ENCODE measurements at places on chromosomes 3 and 15.

- no peak for DNase-seq
Measured at GRCh38 chr3:37700466-37701248, 161.0 kb upstream of the CTDSPL start.

DNA sequence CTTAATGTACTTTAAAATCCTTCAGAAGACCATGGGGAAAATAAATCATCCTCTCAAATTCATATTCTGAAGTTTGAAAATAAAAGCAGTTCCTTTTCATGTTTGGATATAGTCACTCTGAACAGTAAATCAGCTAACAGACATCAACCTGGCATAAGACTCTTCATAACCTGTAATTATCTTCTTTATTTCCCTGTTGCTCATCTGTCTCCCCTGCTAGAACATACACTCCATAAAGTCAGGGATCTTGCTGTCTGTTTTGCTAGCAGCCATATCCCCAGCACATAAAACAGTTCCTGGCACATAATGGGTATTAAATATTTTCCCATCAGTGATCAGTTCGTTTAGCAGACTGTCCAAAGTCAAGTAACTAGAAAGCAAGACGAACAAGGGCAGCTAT is 11.2 kb downstream of the VGLL4 start:
- no peak for DNase-seq

DNA sequence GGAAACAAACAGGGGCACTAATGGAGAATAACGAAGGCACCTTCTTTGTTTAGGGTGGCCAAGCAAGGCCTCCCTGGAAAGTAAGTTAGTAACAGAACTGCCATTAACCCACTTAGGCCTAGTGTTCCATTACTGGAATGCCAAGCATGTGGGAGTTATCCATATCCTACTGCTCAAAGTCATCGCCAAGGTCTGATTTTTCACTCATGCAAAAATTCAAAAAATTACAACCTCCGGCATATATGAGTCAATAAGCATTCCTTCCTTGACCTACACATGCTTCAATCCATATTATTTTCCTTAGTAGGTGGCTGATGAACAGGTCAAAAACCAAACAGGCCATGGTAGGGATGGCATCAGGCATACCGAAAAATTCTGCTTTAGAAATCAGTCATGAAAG is 1097.2 kb downstream of the FHIT start:
- DNase-seq, result no peak

DNA sequence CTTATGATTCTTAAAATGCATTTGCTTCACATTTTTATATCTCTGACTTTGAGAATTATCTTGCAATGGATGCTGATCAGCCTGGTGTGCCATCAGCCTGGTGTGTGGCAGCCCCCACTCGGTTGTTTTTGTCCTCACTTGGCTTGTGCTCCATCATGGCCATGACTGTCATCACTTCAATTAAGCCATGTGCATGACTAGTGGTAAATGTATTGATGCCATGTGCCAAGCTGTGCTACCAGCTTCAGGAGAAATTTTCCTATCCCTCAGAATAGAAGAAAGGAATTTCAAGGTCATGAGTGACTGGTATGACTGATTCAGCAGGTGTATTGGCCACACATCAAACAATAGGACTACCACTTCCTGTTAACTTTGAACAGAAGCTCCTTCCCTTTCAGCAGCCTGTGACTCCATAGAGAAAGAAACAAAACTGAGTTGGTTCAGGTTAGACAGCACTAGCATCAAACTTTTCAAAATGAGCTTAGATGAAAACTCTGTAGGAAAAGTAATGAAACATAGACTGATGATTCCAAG is 251.7 kb downstream of the GRM7 start:
- DNase-seq, result no peak

- DNase-seq, result no peak
Measured at GRCh38 chr15:73850228-73850627, 23.1 kb upstream of the TBC1D21 start.

GRCh38 chr3:187328691-187329090 is 37.2 kb upstream of the MASP1 start:
- no peak for DNase-seq

- no peak for DNase-seq
Measured at GRCh38 chr3:33704891-33705290, 13.2 kb downstream of the CLASP2 start.

- no peak for DNase-seq
Measured at GRCh38 chr15:26095710-26096330, 232.7 kb upstream of the ATP10A start.

GRCh38 chr3:149277331-149277813 is 55.7 kb upstream of the CP start:
- no peak for DNase-seq

DNA sequence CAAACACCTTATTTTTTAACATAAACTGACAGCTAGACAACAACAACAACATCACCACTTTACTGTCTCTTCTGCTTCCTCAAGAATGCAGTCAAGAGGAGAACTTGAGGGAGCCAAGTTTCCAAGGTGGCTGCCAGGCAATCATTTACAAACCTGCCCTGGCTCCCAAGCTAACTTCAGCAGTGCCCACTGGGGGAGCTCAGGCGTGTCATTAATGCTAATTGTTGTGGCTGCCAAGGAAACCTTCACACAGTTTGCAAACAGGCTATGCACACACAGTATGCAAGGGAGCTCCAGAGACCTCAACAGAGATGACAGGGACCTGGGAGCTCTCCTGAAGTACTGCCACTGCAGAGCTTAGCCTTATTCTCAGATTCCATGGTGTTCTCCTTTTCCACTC is 2.1 kb downstream of the DZIP1L start:
- DNase-seq, result no peak

DNA sequence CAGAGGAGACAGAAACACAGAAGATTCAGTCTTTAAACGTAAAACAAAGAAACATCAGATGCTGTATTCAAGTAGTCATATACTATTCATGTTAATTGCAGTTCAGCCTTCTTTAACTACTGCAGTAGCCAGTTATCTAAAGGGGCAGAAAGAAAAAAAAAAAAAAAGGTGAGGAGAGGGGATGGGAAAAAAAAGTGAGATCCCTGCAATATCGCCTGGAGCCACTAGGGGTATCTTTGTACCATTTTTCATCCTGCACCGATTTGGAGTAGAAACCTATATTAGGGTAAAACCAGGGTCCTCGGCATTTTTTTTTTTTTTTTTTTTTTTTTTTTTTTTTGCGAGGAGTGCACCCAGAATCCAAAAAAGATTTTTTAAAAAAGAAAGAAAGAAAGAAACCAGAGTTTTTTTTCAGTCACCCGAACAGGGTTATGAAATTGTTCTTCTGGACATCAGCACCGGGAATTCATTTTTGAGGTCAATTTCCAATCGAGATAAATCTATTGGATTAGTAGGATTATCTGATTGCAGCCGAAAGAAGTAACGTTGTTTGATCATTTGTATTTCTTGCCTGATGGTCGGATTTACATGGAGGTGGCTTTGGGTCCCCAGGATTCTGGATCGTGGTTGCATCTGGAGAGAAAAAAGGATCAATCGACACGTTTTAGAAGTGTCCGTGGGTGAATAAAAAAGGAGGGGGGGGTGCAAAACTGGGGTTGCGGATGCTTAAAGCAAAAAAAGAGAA is 186.7 kb downstream of the NLGN1 start:
- no peak for DNase-seq

DNA sequence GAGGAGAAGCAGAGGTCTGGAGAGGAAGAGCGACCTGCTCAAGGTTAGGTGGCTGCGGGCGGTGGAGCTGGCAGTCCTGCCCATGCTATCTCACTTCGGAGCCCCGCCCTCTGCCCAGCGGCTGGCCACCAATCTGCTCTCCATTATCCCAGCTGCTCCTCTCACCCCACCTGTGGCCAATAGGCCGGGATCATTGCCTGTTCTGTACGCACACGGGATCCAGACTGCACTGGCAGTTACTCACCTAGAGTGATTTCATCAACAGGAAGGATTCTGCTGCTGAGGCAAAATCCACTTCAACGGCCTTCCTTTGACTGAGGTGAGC is 100.6 kb downstream of the TLE3 start:
- no peak for DNase-seq

DNA sequence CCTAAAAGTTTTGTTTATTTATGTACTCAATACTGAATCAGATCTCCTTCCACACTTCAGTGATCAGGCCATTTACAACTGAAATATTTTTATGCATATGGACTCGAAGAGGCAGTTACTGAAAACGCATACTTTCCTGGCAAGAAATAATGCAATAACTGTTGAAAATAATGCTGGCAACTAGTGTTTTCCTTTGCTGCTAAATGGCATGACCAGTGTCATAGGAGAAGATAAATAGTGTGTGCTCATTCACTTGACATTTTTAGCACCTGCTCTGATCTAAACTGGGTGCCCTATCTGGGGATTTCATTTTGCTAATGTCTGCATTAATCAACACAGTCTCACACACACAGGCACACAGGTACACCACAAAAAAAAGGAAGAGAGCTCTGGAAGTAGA is 695.2 kb downstream of the TUSC7 start:
- DNase-seq, result no peak

- DNase-seq, result no peak
Measured at GRCh38 chr15:38021259-38021658, 86.8 kb downstream of the TMCO5A start.

- DNase-seq, result no peak
Measured at GRCh38 chr3:167787440-167787839, 51.9 kb downstream of the SERPINI1 start.

GRCh38 chr3:46196261-46196957 is 11.7 kb downstream of the CCR1 start:
- DNase-seq, result no peak

DNA sequence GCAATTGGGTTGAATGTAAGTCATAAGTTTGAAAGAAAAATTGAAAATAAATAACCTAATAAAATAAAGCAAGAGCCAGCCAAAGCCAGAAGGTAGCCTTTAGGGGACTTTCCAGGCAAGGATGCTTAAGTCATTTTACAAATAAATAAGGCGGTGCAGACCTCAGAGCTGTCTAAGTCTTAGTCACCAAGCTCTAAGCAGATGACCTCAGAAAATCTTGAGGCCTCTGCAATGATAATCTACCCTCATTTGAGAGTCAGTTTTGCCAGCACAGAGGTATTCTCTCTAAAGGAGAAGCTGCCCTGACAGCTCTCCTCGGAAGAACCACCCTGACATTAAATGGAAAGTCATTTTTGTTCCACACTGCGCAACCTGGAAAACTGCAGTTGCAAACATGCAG is 113.9 kb downstream of the OXNAD1 start:
- DNase-seq, result no peak

GRCh38 chr3:64460877-64461276 is 226.9 kb downstream of the ADAMTS9 start:
- DNase-seq, result no peak

- DNase-seq, result no peak
Measured at GRCh38 chr15:68062946-68063465, 8.9 kb downstream of the PIAS1 start.

GRCh38 chr3:142609136-142609535 is 12.9 kb downstream of the PLS1 start:
- no peak for DNase-seq

DNA sequence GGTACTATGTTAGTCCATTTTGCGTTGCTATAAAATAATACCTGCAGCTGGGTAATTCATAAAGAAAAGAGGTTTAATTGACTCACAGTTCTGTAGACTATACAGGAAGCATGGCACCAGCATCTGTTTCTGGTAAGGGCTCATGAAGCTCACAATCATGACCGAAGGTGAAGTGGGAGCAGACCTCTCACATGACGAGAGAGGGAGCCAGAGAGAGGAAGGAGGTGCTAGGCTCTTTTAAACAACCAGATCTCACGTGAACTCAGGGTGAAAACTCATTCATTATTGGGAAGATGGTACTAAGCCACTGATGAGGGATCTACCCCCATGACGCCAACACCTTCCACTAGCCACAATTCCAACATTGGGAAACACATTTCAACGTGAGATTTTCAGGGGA is 301.7 kb upstream of the MDFIC2 start:
- DNase-seq, result no peak

GRCh38 chr3:38690185-38690584 is 40.7 kb upstream of the SCN5A start:
- DNase-seq, result no peak

DNA sequence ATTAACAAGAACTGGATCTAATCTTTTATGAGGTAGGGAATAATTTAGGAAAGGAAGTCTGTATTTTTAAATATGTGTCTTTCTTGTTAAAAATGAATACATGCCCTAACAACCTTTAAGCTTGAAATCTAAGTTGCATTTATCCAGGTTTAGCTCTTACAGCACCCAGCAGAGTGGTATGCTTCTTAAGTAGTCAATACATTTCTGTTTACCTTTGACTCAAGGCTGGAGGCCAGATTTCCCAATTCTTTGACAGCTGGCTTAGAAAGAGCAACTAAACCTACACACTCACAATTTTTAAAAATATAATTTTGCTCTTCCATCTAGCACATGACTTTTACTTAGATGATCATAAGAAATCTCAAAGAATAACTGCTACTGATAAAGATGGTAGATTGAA is 148.9 kb downstream of the DPH6 start:
- no peak for DNase-seq

DNA sequence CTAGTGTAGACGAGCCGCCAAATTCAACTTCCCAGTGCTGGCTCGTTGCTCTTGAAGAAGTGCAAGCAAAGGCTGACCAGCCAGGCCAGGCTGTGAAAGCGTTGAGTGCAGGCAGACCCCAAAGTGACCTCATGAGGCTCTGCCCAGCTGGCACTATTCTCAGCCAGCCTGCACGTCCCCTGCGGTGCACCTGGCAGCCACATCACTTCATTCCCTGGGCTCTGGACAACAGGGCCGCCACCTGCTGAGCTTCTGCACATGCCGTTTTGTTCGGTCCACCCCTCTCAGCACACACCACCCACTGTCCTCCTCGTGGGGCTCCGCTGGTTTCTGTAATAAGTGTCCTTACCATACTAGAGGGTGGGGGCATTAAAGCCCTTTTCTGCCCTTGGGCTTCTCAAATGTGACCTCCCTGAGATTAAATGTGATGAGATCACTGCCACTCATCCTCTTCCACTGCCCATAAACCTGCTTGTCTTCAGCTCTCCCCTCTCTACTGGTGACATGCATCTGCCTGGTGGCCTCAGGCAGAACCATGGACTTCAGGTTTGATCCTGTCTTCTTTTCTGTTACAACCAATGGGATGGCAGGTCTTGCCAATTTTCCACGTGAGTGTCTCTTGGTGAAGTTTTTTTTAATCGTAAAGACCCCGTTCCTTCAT is 6.1 kb downstream of the RASGRF1 start:
- DNase-seq, result no peak

DNA sequence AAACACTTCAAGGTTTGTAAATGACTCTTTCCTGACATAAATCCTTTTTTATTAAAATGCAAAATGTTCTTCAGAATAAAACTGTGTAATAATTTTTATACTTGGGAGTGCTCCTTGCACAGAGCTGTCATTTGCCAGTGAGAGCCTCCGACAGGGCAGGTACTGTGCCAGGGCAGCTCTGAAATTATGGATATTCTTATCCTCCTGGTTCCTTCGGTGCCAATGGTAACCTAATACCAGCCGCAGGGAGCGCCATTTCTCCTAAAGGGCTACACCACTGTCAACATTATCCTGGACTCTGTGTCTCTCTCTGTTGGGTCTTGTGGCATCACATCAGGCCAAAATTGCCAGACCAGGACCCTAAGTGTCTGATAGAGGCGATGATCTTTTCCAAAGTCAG is 33.0 kb downstream of the CHDH start:
- DNase-seq, result no peak

- DNase-seq, result no peak
Measured at GRCh38 chr3:133915685-133916658, 20.3 kb upstream of the RAB6B start.

- no peak for DNase-seq
Measured at GRCh38 chr15:32706704-32707103, 11.1 kb upstream of the GREM1 start.

GRCh38 chr3:61940236-61940635 is 378.9 kb downstream of the PTPRG start:
- no peak for DNase-seq

Measured in progenitor cell of endocrine pancreas (in vitro differentiated cells).